Stimulated activated CD8-positive, alpha-beta memory T cell treated with anti-CD3 and anti-CD28 coated beads, Interleukin-4, amount 100 ng/mL, for 1 hour (primary cell): ENCODE measurements at places on chromosomes 5 and 9.

DNA sequence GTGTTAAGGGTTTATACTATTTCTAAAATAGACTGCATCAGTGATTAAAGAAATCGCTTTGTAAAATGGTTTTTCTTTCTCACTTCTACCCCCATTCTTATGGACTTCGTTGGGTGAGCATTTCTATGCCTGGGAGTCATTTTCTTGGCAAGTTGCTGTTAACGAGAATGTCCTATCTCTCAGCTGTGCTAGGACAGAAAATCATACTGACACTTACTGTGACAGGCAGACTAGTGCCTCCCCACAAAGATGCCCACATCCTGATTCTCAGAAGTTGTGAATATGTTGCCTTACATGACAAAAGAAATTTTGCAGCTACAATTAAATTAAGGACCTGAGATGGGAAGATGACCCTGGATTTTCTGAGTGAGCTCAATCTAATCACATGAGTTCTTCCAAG is 65.1 kb upstream of the NMUR2 start:
- no peak for DNase-seq

DNA sequence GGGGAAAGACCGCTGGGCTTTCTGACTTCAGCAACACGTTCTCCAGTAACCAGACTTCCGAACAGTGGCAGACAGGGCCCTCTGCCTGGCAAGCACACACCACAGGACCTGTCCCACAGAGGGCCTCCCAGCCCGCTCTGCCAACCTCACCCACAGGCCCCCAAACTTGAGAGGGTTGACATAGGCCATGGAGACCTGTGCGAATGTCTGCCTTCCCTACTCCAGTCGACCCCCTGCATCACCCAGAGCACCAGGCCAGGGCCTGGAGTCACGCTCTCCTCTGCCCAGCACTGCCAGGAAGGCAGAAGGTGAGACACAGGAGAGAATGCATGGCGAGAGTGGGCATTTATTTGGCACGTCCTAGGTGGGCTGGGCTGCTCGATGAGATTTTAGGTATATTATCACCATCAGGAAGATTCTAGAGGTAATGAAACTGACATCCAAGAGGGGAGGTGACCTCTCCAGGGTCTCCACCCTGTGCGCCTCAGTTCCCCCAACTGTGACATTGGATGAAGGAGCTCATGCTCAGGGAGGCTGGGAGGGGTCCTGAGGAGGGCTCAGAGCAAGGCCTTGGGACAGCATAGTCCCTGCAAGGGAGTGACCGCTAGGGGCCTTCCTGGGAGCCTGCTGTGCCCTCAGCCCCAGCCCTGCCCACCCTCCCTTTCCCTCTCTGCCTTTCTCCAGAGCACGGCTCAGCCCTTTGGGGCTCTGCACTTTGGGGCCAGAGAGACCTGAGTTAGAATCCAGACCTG is 54.9 kb downstream of the DUSP1 start:
- DNase-seq, result no peak

- DNase-seq, result no peak
These were observed 304.4 kb downstream of the TLE1 start for GRCh38 chr9:81384911-81385310.

DNA sequence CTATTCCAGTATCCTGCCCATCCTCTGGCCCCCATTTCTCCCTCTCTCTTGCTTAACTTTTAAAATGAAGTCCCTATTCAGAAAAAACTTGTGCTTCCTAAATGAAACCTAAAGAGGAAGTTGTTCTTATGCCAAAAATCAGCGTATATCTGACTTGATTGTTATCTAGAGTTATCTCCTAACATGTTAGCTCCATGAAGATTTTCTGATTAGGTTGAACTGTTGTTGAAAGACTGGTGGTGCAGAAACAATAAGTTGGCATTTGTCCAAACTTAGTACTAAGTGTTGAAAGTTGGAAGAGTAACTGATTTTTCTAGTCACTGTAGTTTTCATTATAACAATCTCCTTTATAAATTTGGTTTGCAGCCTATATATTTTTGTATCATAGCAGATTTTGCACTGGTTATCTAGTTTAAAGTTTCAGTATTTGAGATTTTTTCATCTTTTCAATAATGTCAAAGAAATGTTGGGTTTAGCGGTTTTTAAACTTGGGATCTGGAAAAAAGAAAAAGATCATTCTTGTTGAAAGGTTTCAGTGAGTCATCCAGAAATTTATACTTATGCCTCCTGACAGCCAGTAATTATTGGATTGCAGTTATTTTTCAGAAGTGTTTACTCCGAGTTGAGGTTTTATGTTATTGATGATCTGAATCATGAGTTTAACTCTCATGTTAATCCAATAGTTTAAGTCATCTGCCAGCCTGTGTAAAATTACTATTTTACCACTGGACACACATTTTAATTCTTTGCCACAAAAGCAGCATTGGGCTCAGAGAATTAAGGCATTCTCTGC is 60.6 kb downstream of the PAM start:
- no peak for DNase-seq

- DNase-seq, result no peak
These were observed at the start of gene LARP1 for GRCh38 chr5:154755361-154756008. Gene LARP1, plus strand, starts transcription at chr5:154755377. Its CDS starts 381 bp downstream, at chr5:154755758.

DNA sequence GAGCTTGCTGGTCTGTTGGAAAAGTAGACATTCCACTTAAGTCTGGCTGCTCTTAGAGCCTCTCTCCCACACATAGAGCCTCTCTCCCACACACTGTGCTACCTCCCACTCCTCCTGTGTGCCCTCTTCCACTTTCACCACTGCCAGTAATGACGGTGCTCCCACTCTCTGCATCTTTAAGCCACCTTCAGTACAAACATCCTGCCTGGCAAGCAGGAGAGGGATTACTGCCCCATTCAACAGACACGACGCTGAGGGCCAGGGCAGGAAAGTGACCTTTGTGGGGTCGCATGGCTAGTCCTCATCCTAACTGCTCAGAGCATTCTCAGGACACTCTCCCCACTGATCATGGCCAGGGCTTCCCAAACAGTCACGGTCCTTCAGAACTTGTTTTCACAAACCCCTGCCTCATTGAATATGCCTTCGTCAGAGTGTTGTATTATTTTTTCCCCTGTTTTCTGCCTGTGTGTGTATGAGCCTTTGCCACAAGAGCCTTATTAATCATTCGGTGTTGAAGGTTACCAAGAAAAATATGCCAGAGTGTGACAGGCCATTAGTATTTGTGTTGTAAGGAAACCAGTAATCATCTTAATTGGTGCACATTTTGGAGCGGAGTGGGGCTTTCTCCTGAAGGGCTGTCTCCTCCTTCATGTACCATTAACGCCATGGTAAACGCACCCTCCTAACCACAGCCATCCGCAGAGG is 87.1 kb upstream of the SAP30L start:
- DNase-seq, result no peak

- DNase-seq, result peak; percentile 50
These were observed 735 bp upstream of the RPL26L1 start for GRCh38 chr5:172958331-172959046.
